T-helper 22 cell (primary cell): ENCODE measurements at places on chromosomes 2 and 18.

- DNase-seq = no peak
Measured at GRCh38 chr2:162065767-162066166, 8.2 kb downstream of the DPP4 start.

- no peak for DNase-seq
Measured at GRCh38 chr2:120857422-120857821, 121.8 kb downstream of the GLI2 start.

GRCh38 chr18:24878289-24878688 is 417.9 kb downstream of the HRH4 start:
- no peak for DNase-seq

DNA sequence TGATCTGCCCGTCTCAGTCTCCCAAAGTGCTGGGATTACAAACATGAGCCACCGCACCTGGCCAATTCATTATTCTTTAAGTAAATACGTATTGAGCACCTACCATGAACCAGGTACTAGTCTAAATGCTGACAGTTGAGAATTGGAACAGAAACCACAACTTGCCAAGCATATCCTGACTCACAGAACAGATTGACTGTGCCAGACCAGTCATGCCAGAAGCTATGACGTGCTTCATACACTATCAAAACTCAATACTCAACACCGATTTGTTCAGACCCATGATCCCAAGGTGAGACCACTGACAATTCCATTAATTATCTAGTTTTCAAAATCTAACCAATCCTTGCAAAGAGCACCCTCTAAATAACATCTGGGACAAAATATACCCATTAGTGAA is 148.6 kb downstream of the B3GNT2 start:
- no peak for DNase-seq

DNA sequence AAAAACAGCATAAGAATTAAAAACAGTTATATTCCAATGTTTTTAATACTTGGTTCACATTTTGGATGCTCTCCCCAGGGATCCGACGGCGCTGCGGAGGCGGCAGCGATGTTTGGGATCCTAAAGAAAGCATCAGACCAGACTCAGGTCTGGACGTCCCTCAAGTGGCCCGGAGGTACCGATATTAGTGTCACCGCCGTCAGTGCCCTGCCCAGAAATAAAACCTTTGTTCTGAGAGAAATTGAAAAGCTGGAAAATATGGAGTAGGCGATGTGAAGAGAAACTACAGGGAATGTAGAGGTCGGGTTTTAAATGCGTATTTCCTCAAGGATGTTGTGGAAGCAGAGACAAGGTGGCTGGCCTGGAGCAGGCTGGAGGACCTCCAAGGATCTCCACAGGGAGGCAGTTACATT is 683 bp upstream of the TBC1D8 start:
- no peak for DNase-seq

- no peak for DNase-seq
Measured at GRCh38 chr18:10116574-10116973, 202.8 kb downstream of the VAPA start.

- no peak for DNase-seq
Measured at GRCh38 chr2:5391362-5391761, 300.8 kb upstream of the SOX11 start.

GRCh38 chr2:14140009-14140550 is 492.4 kb upstream of the LRATD1 start:
- no peak for DNase-seq
